ENCODE measurements at places on chromosomes 16 and 17.

DNA sequence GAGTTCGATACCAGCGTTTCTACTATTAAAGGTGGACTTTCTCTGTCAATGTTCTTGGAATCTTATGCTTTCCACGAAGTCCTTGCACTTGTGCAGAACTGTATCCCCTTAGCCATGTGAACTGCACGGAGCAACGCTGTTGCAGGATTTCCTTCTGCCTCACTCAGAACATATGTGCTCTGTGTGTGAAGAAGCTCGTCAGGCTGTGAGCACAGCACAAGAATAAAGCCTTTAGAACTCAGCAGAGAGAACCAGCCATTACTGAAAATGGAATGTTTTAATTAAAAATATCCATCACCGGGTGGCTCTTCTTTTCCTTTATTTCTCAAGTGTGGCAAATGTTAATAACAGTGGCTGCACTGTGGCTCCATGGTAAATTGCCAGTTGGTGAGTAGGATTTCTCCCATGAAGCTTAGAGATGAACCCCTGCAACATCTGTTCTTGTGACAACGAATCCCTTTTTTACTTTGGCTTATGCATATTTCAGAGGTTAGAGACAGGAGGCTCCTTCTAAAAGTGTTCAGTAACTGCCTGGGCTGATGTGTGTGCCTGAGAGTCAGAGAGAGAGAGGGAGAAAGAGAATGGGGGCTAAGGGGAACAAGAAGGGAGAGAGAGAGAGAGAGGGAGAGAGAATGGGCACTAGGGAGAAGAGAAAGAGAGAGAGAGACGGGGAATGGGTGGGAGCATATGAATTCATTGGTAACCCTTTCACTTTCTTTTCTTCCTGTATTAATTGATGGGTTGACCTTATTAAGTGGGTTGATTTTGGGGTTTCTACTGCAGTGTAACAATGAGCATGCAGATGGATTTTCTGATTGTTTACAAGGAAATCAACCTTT, 50.0 kb downstream of the RPTOR start:
- DNase-seq = no peak

DNA sequence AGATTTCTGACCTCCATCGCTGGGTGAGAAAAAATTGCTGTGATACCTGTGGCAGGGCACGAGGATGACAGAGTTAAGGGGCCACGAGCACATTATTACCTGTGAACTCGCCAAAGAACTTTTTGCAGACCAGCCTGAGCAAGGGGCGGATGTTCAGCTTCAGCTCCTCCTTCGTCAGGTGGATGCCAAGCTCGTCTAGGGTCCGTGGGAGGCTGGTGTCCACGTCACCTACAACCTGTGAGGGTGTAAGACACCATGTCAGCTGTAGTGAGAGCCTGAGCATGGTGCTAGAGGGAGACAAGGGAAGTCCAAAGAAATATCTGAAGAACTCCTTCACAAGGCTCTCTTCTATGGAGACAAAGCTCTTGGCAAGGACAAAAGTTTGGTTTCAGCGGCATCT, 17.1 kb downstream of the HIGD1B start:
- no peak for DNase-seq

DNA sequence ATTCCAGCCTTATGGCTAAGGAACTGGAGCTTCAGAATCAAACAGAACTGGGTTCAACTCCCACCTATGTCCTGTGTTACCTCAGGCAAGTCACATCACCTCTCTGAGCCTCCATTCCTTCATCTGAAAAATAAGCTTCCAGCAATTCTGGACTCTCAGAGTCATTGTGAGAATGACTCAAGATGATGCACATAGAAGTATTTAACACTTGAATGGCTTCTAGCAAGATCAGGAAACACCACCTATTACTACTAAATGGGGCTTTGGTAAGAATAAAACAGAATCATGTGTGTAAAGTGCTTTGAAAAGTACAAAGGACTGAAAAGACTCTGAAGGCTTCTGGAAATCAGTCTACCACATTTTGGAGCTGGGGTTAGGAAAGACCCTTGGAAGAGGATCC, 30.8 kb upstream of the CALB2 start:
- no peak for DNase-seq

GRCh38 chr16:20774703-20775362, 11.0 kb downstream of the ACSM3 start:
- DNase-seq = peak; percentile 58

DNA sequence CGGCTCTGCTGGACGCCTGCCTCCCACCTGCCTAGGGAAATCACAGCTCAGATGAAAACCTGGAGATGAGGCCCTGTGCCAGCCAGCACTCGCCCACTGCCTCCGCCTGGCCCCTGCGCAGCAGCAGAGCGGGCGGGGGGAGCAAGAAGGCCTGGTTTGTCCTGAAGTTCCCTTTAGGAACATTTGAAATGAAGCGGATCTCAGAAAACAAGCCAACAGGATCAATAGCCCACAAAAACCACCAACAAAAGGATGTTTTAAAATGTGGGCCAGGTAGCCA, 48.0 kb downstream of the RBFOX3 start:
- DNase-seq = no peak

DNA sequence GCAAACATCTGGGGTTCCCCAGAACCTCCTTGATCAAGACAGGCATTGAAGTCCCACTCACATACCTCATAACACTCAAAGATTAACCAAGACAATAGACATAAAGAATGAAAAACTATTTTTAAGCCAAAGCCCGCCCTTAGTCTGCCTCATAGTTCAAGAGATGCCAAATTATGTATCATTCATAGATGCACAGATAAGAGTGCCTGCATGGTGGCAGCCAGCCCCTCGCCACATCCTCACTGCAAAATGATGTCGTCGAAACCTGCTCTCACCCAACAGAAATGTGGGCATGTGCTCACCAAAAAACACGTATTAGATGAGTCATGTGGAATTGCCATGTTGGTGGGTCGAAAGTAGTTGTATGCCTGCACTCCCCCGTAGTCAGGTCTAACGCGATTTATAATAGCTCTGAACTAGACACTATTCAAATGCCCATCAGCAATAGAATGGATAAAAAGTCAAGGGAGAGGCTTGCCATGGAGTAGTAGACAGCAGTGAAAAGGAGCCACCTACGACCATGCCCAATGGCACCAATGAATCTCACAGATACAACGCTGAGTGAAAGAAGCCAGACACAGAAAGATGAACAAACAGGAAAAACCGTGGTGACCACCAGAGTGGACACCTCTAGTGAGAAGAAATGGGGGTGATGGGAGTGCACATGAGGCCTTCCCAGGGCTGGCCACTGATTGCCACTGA, 64.8 kb downstream of the C16orf95 start:
- DNase-seq = no peak

DNA sequence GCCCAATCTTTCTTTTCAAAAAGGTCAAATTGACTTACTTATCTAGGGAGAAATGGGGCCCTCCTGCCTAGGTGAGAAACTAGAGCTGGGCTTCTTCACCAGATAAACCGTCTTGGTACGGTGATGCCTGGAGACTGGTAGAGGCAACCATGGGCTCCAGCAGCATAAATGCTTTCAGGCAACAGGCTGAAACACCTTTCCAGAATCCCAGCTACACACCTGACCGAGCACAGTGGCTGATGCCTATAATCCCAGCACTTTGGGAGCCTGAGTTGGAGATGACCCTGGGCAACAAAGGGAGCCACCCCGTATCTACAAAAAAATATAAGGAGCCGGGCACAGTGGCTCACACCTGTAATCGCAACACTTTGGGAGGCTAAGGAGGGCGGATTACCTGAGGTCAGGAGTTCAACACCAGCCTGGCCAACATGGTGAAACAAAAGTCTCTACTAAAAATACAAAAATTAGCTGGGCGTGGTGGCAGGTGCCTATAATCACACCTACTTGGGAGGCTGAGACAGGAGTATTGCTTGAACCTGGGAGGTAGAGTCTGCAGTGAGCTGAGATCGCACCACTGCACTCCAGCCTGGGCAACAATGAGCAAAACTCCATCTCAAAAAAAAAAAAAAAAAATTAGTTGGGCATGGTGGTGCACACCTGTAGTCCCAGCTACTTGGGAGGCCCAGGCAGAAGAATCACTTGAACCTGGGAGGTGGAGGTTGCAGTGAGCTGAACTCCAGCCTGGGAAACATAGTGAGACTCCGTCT, 8.0 kb downstream of the TRAF4 start:
- DNase-seq = no peak

DNA sequence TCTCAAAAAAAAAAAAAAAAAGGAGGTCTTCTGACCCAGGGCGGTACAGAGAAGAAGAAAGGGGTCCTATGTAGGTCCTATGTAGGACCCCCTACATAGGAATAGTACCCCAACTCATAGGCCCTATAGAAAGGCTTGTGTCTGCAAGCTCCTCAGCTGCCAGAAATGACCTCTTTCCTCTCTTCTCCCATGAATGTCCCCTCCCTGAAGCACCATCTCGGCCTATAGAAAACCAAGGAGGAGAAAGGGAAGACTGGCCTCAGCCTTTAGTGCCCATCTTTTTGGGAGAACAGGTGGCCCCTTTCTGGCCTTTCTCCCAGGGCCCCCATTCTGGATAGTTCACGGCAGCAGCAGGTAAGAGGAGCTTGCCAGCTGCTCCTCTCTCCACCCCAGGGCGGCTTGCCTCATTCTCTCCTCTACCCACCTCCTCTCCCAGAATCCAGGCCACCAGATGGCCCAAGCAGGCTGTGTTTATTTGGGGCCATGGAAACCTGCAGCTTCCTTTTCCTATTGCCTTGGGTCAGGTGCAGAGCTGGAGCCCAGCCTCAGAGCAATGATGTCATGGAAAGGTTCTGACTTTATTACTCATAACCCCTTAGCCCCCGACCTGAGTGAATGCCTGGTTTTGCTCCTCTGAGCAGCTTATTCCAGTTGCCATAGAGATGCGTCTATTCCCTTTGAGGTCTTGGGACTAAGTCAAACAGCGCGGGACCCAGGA, 1.6 kb upstream of the MRPL58 start:
- DNase-seq = no peak

GRCh38 chr17:40485851-40486521, 15.4 kb downstream of the TNS4 start:
- no peak for DNase-seq

GRCh38 chr17:80307994-80308691, 47.5 kb downstream of the RNF213 start:
- DNase-seq = no peak

GRCh38 chr17:37413875-37414519, 7.3 kb downstream of the TADA2A start:
- DNase-seq = no peak

DNA sequence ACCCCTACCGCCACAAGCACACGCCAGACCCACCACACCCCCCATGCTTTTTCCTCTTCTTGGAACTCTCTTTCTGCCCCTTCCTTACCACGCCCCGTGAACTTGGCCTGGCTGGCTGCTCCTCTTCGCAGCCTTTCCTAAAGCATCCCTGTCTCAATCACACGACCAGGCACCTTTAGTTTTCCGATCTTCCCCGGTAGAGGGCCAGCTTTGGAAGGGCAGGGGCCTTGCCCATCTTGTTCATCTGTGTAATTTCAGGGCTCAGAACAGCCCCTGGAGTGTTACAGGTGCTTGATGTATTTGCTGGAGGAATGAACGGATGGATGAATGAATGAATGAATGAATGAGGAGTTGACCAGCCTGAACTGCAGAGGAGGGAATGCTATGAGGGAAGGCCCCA, 3.7 kb downstream of the SPPL2C start:
- DNase-seq = no peak

GRCh38 chr17:71963351-71963750, 157.5 kb upstream of the SOX9 start:
- no peak for DNase-seq

DNA sequence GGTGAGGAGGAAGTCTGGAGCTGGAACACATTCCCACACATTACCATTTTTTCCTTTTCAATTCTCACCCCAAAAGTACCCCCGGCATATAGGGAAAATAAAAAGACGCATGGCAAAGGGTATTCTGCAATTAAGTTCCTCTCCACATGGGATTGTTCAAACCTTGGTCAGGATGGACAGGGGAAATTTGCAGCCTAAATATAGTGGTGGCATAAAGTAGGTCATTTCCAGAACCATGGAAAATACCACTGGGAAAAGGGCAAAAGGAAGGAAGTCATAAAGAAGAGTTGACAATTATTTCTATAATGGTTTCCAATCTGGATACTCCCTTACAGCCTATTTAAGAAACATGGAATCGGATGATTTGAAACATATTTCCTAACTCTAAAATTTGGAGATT, 135.8 kb downstream of the STX8 start:
- DNase-seq = no peak

- no peak for DNase-seq
Measured at GRCh38 chr17:32755045-32755805, 121.7 kb downstream of the MYO1D start.

DNA sequence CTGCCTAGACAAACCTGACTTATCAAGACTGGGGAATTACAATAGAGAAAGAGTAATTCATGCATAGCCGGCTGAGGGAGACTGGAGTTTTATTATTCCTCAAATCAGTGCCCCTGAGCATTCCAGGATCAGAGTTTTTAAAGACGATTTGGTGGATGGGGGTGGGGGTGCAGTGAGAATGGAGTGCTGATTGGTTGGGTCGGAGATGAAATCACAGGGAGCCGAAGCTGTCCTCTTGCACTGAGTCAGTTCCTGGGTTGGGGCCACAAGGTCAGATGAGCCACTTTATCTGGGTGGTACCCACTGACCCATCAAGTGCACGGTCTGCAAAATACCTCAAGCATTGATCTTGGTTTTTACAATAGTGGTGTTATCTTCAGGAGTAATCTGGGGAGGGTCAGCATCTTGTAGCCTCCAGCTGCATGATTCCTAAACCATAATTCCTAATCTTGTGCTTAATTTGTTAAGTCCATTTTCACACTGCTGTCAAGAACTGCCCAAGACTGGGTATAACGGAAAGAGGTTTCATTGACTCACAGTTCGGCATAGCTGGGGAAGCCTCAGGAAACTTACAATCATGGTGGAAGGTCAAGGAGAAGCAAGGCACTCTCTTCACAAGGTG, 69.6 kb downstream of the MARF1 start:
- no peak for DNase-seq

DNA sequence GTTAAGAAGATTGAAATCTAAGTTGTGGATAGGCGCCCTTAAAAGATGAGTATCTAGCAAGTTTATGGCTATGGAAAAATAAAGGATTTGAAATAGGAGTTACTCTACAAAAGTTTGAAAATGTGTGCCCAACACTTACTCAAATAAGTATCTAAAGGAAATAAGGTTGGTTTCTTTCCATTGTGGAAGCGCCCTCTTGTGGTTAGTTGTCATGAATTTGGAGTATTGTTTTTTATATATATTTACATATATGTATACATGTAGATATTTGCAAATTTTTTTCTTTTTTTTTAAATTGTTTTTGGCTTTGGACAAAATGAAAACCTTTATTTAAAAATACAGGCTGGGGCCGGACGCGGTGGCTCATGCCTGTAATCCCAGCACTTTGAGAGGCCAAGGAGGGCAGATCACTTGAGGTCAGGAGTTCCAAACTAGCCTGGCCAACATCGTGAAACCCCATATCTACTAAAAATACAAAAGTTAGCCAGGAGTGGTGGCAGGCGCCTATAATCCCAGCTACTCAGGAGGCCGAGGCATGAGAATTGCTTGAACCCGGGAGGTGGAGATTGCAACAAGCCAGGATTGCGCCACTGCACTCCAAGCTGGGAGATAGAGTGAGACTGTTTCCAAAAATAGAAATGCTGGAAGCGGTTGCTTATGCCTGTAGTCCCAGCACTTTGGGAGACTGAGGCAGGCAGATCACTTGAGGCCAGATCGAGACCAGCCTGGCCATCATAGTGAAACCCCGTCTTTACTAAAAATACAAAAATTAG, 24.0 kb upstream of the VPS4A start:
- DNase-seq = peak; percentile 18

- peak; percentile 14 for DNase-seq
Measured at GRCh38 chr16:55842369-55843104, 9.6 kb upstream of the CES1 start.
